Progenitor cell of endocrine pancreas (in vitro differentiated cells): ENCODE measurements at places on chromosomes 13 and 19. TPM values are rescaled to one million over a fixed set of nuclear protein-coding genes. Genes with fewer than 3 reads are reported as not detected.
A peak's percentile ranks its signal among the peaks of the same experiment; 100 is the strongest.

MEIOSIN gene
- not detected in 2 replicates for total RNA-seq

ACER1 gene
- not detected in 2 replicates for total RNA-seq

POGLUT2 gene
- total RNA-seq = 20.2 and 20.7 TPM in 2 replicates

SGCG gene
- not detected in 2 replicates for total RNA-seq

- DNase-seq = no peak
Measured at GRCh38 chr13:58592786-58593185, 961.2 kb downstream of the PCDH17 start.

DNA sequence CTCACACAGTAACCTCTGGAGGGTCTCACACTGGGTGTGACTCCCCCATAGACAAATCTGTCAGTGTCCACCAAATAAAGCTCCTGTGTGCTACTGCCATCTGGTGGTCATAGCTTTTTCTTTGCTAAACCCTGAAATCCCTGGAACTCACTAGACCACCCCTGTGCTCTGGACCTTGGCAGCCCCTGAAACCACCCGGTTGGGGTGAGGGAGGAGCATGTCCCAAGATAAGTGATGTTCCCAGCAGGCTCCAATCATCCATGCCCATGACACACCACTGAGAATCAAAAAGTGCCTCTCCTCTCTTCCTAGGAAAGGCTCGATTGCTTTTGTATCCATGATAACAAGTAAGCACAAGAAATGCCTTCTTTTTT lies 6.5 kb upstream of the HSD17B14 start:
- peak; percentile 37 for DNase-seq

DNA sequence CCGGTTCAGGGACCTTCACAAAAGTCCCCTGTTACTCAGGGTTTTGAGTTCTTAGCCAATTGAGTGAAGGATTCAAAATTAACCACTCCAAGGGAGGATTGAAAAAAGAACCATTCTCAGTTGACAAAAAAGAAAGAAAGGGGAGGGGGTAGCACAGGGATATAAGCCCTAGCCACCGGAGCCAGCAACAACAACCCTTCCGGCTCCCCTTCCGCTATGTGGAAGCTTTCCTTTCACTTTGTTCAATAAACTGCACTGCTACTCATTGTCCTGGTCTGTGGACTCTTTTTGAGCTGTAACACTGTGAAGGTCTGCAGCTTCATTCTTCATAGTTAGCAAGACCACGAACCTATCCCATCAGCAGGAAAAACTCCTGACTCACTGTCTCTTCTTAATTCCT lies 1488.1 kb upstream of the PRR20A start:
- DNase-seq = no peak

DNA sequence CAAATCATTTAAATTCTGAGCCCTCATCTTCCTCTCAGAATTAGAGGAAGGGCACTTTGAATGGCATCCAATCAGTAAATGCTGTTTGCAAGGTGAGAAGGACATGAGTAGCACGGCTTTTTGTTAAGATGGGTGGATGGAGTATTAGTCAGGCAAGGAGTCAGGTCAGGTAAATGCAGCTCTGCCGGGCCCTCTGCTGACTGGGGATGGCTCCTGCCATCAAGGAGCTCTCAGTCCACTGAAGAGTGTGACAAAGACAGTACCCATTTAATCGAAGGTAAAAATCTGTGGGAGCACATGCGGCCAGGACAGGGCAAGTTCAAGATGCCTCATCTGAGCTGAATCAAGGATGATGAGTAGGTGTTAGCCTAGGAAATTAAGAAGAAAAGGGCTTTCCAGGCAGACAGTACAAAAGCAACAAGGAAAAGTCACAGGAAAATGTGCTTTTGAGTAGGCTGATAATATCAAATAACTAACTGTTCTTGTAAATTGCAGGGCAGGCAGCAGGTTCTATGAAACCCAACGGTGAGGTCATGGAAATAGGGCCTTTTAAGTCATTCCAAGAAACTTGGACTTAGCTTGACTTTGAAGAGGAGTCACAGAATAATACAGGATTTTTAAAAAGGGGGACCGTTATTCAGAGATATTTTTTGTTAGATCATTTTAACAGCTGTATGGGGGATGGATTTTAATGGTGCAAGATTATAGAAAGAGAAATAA lies 670.5 kb upstream of the ARGLU1 start:
- DNase-seq = no peak
